Cardiac fibroblast (primary cell): ENCODE measurements at places on chromosomes 3 and 15.
A peak's percentile ranks its signal among the peaks of the same experiment; 100 is the strongest.

DNA sequence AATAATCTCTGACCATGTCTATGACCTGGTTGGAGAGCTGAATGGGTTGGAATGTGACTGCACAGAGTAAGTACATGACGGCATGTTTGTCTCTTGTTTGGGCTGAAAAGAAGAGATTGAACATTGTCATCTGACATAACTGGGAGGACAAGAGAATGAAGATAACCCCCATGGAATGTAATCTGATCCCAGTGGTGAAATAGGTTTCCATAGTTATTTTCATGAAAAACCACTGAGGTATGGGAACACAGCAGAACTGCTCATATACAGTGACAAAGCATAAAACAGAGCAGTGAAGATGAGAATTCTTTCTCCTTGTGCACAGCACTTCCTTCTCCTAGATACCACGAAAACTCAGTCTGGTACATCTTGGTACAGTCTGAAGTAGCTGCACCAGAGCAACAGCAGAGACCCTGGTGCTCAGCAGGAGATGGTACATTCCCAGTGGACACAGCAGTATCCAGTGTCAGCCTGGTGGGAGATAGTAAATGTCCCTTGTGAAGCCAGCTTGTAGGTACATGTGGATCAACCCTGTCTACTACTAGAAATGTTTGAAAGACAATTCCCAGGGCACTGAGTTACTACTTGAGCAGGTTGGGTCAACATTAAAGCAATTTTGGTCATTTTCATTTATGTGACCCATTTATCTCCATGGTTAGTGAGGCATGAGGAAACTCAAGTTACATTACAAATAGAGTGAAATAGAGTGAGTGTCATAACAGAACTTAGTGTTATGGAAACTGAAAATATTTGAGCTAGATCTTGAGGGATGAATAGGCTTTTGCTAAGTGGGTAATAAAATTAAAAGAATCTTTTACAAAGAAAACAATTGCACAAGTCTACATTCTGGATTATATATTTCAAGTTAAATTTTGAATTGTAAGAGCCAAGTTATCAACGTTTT lies 178.3 kb downstream of the SUCNR1 start:
- DNase-seq, result peak; percentile 29

- no peak for DNase-seq
Observed at GRCh38 chr3:133092681-133093080, 54.5 kb downstream of the TMEM108 start.

DNA sequence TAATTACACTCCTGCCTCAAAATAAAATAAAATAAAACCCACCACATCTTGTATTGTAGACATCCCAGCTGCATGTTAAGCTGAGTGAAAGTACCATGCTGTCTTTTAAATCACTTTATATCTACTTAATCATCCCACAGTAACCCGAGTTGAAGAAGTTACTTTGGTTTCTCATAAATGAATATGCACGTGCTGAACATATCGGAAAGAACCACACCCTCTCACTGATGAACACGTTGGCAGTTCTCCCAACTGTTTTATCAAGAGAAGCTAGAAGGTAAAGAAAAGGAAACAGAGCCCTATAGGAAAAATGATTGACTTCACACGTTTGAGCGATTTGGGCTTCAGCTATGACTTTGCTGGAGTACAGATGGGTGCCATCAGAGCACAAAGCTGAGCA lies 15.9 kb upstream of the TM4SF19 start:
- no peak for DNase-seq

DNA sequence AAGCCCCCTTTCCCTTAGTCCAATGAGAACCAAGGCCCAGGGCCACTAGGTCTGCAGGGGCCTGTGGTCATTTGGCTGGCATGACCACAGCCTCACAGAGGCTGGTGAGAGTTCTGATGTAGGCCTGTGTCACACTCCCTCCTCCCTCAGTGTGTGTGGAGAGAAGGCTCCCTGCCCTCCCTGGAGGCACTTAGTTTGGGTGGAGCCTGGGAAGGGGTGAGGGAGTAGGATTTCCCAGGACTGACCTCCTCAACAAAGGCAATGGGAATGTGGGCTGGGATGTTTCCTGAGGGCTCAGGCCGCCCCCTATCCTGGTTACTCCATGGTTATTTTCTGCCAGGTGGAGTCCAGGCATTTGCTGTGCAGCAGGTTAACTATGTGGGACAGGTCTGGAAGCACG lies 7.6 kb downstream of the TEX264 start:
- DNase-seq, result no peak

GRCh38 chr3:17384567-17385296 lies 357.7 kb downstream of the TBC1D5 start:
- DNase-seq, result peak; percentile 58

GRCh38 chr15:88635318-88635717 lies 3.5 kb upstream of the ISG20 start:
- DNase-seq, result no peak

GRCh38 chr15:95698230-95698629 lies 632.3 kb upstream of the NR2F2 start:
- no peak for DNase-seq

- DNase-seq, result peak; percentile 29
Observed at GRCh38 chr3:75001330-75001729, 386.9 kb upstream of the CNTN3 start.

- no peak for DNase-seq
Observed at GRCh38 chr15:51267051-51267702, 71.2 kb downstream of the CYP19A1 start.

DNA sequence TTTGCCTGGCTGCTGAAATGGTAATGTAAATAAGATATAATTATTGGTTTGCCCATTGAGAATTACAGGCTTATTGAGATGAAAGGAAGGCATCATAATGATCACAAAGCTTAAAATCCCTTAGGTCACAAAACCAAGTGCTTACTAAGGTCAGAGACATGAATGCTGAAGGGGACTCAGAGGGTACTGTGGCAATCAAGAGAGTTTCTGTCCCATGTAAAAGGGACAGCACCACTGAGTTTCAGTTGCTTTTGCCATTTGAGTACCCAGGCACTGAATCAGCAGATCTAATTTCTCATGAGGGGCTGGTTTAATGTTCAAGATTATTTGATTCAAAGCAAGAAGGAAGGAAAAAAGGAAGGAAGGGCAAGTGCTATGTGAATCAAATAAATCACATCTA lies 127.0 kb downstream of the PLOD2 start:
- DNase-seq, result no peak

GRCh38 chr15:33757516-33758232 lies 210.6 kb upstream of the CHRM5 start:
- no peak for DNase-seq

GRCh38 chr3:53211706-53212702 lies 43.8 kb downstream of the TKT start:
- DNase-seq, result no peak

- DNase-seq, result no peak
Observed at GRCh38 chr3:163919154-163919553, 1159.1 kb downstream of the SI start.

GRCh38 chr3:150920236-150920635 lies 15.0 kb upstream of the MINDY4B start:
- DNase-seq, result peak; percentile 5

DNA sequence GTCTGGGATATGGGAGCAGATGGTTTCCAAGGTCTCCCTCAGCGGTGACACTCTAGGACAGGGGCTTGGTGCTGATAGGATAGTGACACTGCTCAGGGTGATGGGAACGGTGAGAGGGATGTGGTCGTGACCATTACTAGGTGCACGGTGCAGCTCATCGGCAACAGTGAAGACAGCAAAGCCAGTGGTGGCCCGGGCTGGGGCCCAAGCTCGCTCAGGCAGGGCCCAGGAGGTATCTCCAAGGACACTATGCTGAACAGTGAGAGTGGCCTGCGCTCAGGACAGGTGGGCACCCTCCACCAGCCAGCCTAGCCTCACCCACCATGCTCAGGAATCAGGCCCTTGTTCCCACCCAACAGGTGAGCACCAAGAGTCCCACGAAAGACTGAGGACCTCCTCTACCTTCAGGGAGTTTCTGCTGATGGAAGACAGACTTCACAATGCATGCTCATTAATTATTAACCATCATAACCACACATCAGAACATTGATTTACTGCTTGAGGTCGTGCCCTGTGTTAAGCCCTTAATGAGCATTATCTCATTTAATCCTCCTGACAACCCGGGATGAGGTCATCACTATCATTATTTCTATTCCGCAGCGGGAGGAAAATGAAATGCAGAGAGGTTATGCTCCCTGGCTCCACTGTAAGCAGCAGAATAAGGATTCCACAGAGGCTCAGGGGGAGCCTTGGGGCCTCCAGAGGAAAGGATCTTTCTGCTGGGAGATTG lies 269.4 kb downstream of the UACA start:
- DNase-seq, result no peak

DNA sequence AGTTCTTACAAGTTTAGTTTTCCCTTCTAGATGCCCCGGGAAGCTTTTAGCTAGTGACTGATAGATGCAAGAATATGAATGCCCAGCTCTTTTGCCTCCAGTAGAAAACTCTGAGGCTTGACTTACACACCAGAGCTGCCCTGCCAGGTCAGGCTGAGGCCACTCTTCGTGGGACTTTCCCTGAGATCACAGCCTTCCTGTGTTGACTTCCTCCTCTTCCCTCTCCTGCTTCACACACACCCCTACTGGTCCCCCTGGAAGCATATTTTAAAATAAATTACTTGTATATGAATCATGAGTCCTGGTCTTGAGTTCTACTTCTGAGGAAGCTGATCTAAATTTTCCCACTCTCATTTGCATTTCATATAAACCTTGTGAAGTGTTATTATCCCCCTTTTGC lies 413.7 kb downstream of the PDCD6IP start:
- DNase-seq, result peak; percentile 76

- DNase-seq, result no peak
Observed at GRCh38 chr3:110021659-110022058, 684.3 kb upstream of the DPPA4 start.

- DNase-seq, result no peak
Observed at GRCh38 chr3:140599496-140599895, 78.4 kb upstream of the TRIM42 start.

DNA sequence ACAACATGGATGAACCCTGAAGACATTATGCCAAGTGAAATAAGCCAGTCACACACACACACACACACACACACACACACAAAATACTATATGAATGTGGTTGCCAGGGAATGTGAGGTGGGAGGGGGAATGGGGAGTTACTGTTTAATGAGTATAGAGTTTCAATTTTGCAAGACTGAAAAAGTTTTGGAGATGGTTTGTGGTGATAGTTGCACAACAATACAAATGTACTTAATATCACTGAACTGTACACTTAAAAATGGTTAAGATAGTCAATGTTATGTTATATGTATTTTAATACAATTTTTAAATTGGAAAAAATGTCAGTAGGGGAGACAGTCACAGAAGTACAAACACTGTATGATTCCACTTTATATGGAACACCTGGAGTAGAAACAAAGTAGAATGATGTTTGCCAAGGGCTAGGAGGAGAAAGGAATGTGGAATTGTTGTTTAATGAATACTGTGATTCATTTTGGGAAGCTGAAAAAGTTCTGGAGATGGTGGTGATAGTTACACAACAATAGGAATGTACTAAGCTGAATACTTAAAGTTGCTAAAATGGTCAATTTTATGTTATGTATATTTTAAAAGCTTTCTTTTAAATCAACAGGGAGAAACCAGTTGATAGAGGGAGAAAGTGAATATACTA lies 76.6 kb downstream of the RPL39L start:
- DNase-seq, result peak; percentile 83

DNA sequence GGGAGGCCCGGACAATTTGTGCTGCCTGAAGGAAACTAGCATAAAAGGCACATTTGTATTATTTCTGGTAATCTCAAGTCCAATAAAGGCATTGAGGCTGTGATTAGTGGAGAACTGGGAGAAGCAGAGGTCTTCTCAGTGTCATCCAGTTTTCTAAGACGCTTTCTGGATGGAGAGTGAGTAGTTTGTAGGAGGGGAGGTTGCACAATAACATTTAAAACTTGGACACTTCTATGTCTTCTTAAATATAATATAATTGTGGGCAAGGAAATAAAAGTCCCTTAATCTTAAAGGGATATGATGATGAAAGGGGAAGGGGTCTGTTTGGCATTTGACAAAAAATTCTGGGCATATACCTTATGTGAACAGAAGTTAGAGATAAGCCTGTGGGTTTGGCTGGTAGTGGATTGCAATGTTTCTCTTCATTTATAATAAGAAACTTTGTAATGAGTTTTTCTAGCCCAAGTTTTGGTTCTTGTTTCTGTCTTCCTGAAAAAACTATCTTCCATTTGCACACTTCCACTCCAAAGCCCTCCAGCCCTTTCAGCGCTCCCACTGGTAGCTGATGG lies 291.6 kb upstream of the TGFBR2 start:
- DNase-seq, result peak; percentile 29

- peak; percentile 71 for DNase-seq
Observed at GRCh38 chr3:40899286-40899712, 300.0 kb upstream of the CTNNB1 start.

DNA sequence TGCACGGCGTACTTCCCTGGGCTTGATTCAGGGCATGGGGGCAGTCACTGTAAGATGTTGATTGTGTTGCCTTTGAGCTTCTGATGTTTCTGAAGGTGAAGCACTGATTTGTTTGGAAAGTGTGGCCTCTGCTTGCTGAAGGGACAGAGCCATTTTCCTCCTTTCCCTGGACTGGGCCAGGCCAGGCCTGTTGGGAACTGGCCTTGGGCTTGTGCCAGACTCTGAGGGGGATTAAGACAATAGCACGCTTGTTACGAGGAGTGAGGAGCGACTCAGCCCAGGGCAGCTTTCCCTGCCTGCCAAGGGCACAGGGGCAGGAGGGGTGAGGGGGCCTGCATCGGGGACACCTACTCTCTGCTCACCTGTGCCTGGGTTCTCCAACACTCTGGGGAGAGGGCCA lies 42.9 kb downstream of the LINGO1 start:
- DNase-seq, result peak; percentile 57

DNA sequence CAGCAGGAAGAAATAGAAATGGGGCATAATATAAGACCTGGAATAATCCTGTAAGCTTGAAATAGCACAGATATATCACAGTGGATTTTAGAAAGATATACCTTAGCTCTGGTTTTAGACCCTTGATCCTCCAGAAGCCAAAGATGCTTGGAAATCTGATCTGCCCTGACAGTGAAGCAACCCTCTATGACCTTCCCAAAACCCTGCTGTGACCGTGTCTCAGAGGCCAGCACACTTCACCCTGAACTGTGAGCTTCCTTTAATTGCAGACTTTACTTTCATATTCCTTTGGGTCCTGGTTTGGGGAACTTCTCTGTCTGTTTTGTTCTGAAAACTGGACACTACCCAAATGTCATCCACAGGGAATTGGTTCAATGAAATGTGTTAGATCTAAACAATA lies 13.0 kb downstream of the MECOM start:
- DNase-seq, result no peak

DNA sequence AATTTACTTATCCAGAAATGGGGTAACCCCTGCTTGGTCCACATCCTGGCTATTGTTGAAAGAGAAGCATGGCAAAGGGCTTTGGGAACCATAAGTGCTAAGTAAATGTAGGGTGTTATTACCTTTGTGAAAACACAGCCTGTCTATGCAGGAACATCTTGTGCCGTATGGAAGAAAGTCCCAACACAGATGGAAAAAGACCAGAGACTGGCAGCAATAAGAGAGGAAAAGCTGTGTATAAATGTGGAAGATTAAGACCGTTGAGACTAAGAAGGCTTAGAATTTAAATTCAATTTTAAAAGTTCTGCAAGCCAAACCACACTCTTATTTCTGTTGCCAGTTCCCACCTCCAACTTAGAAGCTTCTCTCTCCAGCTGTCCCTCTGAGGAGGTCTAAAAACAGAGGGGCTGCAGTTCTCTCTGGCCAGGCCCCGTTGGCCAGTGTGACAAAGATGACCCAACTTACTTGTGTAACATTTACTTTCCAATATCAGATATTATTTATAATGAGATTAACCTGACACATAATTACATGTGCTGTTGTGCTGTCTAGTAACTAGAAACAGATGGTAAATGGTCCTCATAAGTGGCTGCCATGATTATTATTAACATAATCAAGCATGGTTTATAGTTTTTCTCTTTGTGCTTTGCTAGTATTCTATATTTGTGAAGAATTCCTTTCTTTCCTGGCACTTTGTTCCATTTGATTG lies 7.0 kb downstream of the MINDY4B start:
- DNase-seq, result no peak
